ENCODE measurements at places on chromosomes 11 and 22.

- no peak for DNase-seq
Observed at GRCh38 chr22:40376149-40376548, 5.8 kb downstream of the SGSM3 start.

DNA sequence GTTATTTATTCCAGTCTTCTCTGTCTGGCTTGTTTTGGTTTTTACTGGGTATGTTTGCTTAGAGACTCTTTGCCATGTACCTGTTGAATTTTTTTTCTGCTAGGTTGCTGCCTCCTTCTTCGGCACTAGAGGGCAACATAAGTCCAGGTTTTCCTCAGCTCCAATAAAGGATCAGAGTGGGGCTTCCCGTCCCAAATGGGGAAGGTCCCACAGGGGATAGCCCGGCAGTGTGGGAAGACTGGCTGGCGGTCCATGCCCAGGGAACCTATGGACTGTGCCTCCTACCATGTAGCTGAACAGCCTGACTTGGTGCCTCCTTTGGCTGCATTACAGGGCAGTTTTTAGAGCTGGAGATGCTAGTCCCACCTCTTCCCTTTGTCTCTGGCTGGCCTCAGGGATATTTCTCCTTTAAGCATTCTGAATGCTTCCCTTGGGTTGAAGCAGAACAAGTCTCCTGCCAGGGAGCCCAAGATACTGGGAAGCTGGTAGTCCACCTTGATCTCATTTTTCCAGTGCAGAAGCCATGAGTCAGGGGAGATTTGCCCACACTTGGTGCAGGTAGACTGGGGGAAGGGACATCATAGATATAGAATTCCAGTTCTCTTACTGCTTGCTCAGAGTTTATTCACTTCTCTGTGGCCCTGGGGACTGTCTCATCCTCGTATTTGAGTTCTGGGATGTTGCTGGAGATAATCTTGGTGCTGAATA, 60.2 kb downstream of the BRD1 start:
- peak; percentile 50 for DNase-seq

- DNase-seq = no peak
Observed at GRCh38 chr11:57634311-57634710, 15.4 kb downstream of the YPEL4 start.

- peak; percentile 89 for DNase-seq
Observed at GRCh38 chr11:114159802-114160632, 100.5 kb downstream of the ZBTB16 start.

- DNase-seq = no peak
Observed at GRCh38 chr22:36294293-36294620, 41.3 kb downstream of the APOL1 start.

DNA sequence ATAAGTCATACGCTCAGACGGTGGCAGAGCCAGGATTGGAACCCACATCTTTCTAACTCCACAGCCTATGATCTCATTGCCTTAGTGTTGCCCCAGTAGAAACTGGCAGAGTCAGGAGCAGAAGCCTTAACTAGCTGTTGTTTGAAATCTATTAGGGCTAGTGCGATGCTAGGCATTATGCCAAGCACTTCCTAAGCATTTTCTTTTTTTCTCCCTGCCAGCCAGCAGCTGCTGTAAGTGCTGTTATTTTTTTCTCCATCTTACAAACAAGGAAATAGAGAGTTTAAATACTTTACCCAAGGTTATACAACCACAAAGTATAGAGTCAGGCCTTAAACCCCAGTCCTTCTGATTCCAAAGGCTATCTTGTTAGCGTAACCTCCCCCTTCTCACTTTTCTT, 161.0 kb upstream of the SORL1-AS1 start:
- peak; percentile 13 for DNase-seq
